ENCODE measurements at places on chromosomes 2 and 18. TPM values are rescaled to one million over a fixed set of nuclear protein-coding genes. Genes with fewer than 3 reads are reported as not detected.

DNA sequence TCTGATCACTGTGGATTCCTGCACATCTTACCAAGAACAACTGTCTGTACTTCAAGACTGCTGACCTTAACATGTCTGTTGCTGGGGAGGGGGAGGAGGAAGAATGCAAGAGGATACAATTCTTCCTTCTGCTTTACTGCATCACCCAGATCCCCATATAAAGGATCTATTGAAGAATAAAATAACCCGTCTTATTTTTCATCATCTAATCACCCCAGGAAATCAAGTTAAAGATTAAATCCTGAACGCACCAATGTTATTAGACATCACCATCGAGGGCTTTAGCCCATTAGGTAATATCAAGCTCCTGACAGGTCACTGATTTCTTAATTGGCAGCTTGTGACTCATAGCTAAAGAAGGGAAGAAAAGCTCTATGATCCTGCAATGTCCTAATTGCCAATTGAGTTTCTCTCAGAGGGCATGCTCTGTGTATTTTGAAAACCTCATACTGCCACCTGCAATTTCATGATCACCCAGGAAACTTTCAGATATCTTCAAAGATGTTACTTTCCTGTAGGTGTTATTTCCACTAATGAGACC lies 75.4 kb upstream of the KCNE4 start:
- DNase-seq: no peak

DNA sequence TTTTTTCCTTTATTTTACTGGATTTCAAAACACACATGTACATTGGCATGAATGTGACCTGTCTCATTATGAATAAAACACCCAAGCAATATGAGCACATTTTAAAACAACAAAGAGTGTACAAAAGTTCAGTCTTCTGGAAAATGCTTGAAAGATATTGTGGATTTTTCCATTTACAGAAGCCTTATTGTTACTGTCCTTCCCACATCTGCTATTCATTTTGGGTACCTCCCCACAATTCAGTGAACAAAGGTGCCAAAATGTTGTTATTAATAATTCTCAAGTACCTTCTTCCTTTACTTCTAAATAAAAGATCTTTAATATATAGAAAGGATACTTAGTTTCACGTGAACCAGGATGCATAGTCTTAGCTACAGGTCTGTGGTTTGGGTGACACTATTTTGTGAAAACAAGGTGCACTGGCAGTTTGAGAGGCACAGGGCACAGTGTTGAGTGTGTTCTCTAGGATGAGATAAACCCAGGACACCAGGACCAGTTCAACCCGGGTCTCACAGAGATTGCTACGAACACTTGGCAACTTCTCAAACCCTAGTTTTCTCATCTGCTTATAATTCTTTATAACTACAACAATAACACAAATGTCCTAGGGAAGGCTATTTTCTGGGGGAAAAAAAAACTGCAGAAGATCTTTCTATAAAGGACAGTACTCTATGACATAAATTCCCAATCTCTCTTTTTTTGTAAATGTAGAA lies 84.5 kb upstream of the GALNT5 start:
- DNase-seq: peak; percentile 38

DNA sequence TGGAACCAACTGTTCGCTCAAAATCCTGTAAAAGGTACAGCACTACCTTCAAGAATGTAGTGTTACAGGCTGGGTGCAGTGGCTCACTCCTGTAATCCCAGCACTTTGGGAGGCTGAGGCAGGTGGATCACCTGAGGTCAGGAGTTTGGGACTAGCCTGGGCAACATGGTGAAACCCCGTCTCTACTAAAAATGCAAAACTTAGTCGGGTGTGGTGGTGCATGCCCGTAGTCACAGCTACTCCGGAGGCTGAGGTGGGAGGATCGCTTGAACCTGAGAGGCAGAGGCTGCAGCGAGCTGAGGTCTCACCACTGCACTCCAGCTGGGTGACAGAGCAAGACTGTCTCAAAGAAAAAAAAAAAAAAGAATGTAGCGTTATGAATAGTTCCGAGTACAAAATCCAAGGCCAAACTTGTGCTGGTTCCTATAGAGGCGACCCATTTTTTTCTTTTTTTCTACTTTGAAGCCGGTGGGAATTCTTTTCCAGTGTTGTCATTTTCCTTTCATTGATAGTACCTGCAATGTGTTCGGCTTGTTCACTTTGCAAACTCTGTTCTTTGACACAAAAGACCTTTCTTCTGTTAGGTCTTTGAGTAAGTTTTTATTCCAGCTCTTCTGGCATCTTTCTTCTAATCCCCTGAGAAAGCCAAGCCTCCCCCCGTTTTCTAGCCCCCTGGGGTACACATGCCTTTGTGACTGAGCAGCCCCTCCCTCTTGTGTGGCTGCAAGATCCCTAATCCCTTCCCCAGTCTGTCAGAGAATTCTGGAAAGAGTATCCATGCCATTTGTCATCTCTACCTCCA lies 25.1 kb downstream of the INPP5D start:
- DNase-seq: no peak

- no peak for DNase-seq
Measured at GRCh38 chr2:189046320-189046719, 72.1 kb downstream of the COL3A1 start.

GRCh38 chr2:37898448-37898847 lies 26.6 kb upstream of the RMDN2 start:
- no peak for DNase-seq

GRCh38 chr18:76827205-76828200 lies 5.1 kb downstream of the ZNF236 start:
- no peak for DNase-seq

DNA sequence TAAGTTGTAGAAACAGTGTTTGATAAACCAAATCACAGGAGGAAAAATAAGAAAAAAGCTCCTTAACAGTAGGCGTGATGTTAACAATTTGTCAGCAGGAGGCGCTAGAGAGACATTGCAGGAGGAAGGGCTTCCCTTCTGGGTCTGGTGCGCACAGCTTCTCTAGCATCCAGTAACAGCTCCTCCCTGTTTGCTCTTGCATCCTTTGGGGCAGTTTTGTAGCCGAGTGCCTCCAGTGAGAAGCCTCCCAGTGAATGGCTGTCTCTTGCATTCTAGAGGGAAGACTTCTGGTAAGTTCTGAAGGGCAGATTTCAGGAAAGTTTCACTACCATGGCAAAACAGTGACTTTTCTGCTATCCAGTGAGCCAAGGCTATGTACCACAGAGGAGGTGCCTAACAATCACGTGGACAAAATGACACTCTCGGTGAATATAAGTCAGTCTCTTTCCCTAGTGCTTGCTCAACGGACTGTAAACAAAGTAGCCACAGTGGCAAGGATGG lies 9.5 kb upstream of the ZNF396 start:
- DNase-seq: peak; percentile 20

DNA sequence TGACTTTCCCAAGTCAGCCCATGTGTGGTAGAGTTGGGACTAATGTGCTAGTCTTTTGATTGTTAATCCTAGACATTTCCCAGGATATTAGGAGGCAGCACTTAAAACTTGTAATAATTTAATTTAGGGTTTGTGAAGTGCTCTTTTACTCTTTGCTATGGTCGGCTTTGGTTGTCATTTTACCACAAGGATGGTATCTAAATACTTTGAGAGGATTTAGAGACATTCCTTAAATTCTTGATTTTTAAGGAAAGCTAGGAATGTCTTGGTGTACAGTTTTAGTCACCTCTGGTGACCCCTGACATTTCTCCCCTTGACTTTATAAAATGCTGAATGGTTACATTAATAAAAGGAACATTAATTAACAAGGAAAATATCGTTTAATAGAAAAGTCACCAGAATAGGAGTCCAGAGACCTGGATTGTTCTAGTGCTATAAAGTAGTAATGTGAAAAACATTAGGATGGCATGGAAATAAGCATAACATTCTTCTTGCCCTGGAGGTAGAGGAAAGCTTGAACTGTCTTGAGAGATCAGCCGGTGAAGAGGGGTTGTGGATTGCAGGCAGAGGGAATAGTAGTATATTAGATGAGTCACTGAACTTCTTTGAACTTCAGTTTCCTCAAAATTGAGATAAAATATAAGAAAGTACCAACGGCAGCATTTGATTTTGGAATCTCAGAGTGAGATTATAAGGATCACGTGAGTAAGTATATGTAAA lies 209.2 kb downstream of the MCFD2 start:
- no peak for DNase-seq

- DNase-seq: no peak
Measured at GRCh38 chr2:3146175-3146574, 231.4 kb downstream of the EIPR1 start.

DNA sequence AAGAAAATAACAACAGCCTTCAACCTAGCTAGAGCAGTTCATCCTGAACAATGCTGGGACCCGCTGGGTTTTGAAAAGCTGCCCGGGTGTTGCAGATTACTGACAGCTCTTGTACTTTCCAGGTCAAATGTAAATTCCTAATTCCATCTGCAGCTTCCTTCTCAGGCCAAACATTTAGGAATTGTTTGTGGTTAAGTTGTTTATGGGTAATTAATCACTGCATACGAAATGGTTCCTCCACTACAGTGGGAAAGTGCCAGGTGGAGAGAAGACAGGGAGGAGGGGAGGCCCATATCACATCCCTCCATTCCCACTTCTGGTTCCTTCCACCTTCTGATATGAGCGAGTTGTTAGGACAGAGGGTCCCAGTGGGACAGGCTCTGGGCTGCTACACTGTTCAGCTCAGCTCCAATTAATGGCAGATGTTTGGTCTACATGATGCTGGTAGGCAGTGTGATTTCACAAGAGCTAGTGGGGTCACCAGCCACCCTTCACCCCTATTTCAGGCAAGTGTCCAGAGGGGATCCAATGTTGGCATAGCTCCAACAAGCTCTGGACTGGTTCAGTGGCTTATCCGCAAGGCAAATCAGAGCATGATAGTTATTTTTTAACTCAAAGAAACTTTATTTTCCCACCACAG lies 112.9 kb upstream of the ACAA2 start:
- no peak for DNase-seq

DNA sequence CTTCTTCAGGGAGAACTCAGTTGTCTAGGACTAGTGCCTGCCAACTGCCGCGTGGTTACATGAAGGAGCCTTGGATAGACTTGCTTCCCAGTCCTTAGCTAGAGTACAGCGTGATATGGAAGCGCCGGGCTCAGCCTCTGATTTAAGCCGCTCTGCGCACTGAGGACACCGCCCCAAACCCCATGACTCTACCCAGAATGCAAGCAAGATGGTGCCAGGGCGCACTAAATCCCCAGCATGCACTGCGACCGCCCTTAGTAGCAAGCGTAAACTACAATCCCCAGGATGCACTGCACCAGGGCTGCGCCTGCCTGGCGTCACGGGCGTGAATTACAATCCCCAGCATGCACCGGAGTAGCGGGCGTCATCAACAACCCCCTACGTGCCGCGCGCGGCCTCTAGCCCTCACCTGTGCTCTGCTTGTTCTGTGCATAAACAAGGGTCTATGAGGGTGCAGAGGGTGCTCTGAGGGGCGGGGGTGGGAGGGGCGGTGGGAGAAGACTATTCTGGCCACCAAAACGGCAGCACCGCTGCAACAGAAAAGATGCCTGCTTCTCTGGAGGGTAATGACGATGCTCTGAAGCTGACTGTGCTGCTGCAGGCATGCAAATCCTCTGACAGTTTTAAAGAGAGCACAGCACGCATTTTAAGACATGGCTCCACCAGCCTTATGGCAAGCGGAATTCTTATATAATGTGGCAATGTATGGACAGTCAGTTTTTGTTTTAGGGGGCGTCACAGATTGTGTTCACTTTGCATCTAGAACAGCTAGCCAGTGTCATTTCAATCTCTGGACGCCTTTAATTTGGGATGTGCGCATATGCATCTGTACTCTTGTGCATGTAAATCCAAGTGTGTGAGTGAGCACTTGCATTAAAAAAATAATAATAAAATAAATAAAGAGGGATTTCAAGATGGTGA lies 282.5 kb upstream of the MYT1L start:
- DNase-seq: peak; percentile 93

DNA sequence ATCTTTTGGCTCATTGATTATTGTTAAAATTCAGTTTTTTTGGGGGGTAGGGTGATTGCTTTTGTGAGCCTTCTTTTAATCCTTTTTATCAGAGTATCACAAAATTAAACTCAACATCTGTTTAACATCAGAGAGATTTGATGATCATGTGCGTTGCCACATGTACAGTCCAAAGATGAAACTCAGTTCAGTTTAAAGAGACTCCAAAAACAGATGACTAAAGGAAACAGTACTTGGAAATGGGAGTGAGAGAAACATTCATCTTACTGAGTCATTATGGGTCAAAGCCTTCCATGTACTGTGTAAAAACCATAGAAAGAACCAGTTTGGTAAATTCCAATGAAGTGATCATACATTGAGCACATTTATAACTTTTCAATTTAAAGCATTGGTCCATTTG lies 53.0 kb downstream of the LYPD6 start:
- no peak for DNase-seq

GRCh38 chr2:57516698-57517340 lies 529.8 kb upstream of the VRK2 start:
- DNase-seq: peak; percentile 40

GRCh38 chr18:74512321-74513053 lies 16.3 kb downstream of the CNDP2 start:
- DNase-seq: no peak

DNA sequence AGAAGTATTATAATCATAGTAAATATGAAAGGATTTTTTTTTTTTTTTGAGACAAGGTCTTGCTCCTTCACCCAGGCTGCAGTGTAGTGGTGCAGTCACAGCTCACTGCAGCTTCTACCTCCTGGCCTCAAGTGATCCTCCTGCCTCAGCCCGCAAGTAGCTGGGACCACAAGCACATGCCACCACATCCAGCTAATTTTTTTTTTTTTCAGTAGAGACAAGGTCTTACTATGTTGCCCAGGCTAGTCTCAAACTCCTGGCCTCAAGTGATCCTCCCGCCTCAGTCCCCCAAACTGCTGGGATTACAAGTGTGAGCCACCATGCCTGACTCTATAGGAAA lies 301.6 kb upstream of the STON1 start:
- DNase-seq: no peak

DNA sequence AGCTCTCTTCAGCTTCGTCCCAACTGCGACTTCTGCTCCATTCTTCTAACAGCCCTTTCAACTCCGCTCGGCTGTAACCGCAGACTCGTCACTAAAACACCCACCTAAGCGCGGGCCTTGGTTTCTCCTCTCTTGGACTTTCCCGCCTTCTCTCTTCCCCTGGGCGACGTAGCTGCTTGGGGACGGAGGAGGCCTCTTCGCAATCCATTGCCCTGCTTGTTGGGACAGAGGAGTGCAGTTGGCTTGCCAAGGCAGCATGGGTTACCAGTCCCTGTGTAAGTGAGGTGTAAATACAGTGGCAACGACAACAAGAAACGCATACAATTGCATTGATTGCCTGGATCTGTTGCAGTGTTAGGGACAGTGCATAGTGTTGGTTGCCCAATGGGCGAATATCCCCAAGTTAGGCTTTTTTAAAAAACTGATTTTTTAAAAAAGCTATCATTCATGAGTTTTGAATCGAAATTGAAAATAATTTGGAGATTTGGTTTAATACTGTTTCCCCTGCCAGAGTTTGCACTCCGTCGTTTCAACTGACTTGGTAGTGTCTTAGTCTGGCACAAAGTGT lies 484 bp upstream of the DARS1 start:
- DNase-seq: peak; percentile 42

GRCh38 chr2:36530178-36530982 lies 67.6 kb downstream of the FEZ2 start:
- no peak for DNase-seq

Gene SPP2
- total RNA-seq: not detected

Gene GPBAR1
- total RNA-seq: 0.18 TPM

Gene IL37
- not detected for total RNA-seq

Gene RTP5
- 1.3 TPM for total RNA-seq

Gene SH3BP4
- total RNA-seq: 19.7 TPM

All from cerebellum (tissue), 4 donors.